H54 (cell line): ENCODE measurements at places on chromosomes 16 and 17.

GRCh38 chr17:8835631-8836364 is 31.7 kb downstream of the PIK3R6 start:
- DNase-seq = no peak

GRCh38 chr16:84570739-84571403 is 47.0 kb downstream of the COTL1 start:
- DNase-seq = no peak

GRCh38 chr17:37770631-37771518 is 26.0 kb upstream of the HNF1B start:
- peak; percentile 47 for DNase-seq

- no peak for DNase-seq
Measured at GRCh38 chr17:50558091-50558490, 2.4 kb upstream of the CACNA1G start.

DNA sequence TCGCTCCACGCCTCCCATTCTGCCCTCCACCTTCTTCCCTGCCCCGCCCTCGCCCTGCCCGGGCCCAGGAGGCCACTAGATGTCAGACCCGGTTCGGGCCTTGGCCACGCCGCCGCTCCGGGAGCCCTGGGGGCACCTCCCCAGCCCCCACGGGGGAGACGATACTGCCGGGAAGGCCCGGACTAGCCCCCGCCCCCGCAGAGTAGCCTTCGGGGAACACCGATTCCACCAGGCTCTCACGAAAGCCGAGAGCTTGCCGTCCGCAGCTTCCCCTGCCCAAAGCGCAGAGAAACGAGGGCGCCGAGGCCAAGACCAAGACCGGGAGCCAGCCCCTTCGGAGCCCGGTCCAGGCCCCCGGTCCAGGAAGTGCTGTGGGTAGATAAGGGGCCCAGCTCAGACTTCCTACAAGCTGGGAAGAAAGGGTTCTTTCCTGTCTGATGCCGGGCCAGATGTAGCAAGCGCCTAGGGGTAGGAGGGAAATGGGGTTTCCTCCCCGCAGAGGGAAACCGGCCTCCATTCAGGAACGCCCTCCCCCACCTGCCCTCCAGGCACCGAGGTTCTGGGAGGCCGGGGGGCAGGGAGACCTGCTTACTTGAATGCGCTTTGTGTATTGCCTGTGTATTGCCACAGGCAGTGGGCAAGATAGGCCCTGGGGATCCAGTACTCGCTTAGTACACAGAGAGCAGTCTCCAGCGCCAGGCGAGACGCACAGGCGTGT is 806 bp upstream of the CYB561 start:
- no peak for DNase-seq

DNA sequence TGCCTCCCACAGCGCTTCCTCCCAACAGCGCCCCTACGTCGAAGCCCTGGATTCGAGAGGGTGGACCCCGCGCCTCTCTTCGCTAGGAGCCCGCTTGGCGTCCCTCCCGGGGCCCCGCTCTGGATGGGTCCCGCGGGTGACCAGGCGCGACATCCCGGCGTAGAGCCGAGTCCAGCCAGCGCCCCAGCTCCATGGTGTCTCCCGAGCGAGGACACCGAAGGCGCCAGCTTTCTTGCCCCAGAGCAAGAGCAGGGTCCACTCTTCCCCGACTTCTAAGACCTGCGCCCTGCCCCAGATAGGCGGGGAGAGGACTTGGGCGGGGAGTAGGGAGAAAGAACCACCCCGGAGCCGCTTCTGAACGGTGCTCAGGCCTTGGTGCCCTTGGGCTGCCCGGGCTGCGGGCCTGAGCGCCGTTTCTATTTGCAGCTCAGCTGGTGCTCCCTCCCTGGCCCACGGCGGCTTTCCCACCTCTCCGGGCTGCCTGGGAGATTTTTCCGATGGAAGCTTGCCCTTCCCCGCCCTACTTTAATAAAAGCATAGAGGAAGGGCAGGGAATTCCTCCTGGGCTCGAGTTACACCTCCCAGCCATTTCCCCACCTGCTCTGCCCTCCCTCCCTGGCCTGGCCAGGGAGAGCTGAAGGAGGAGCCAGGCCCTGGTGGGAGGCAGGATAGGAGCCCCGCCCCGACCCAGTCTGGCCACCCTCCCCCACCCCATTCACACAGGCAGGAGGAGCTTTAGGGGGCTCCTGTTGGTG is 1.8 kb downstream of the MMP15 start:
- DNase-seq = no peak

- DNase-seq = no peak
Measured at GRCh38 chr16:89373355-89374110, 116.8 kb downstream of the ANKRD11 start.

DNA sequence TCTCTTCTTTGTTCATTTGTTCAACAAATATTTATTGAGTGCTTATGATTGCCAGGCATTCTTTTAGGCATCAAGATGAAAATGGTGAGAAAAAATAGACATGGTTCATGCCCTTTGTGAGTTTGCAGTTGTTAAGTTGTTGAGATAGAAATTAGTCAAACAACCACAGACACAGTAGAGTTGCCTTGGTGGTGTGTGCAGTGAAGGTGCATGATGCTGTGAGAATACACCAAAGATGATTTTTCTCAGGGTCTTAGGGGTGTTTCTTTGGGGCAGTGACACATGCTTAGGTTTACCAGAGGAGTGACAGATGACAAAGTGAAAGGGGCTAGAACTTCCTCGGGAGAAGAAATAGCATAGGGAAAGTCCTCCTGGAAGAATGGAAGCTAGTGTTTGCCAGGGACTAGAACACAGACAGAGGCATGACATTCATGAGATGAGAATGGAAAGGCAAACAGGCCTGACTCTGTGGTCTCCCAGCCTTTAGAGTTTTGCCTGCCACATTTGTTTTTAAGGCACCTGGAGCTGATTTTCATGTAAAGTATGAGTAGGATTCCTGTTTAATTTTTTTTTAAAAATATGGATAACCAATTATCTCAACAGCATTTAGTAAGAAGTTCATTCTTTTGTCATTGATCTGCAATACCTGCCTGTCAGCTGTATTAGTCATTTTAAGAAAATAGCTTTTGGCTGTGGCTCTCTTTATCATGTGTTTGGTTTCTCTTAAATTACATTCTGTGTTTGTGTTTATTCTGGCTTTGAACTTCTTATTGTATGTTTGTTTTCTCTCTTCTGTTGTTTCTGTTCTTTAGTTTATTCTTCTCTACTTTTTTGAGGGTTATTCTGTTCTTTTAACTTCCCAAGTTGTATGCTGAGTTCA is 36.6 kb downstream of the CYLD start:
- no peak for DNase-seq

DNA sequence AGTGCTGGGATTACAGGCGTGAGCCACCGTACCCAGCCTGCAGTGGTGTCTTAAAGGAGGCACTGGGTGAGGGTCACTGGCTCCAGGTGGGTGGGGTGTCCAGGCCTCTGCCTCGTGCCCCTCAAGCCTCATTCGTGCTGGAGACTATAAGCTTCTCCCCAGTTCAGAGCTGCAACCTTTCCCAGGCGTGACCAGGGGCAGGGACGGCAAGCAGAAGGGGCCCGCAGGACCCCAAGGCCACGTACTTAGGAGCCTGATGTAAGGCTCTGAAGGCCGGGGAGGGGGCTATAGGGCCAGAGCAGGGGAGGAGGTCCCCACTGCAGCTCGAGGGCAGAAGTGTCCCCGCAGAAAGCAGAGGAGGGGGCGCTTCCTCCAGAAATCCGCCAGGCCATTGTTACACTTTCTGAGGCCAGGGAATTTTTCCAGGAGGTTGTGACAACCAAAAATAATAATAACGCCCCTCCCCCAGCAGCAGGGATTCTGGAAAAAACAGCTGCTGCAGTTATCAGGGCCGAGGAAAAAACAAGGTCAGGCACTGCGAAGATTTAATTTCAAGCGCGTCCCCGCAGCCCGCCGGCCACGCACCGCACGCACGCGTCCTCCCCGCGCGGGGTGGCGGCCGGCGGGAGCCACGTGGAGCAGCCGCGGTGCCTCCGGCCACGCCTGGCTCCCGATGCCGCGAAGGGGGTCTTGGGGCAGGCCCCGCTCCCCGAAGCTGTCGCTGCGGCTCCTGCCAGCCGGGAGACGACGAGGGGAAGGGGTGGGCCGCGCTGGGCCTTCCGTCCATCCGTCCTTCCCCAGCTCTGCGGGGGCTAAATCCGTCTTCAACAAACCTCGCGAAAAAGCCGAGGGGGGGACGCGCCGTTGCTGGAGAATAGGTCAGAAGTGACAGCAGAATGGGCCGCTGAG is 45.8 kb upstream of the SLC38A10 start:
- no peak for DNase-seq
